ENCODE measurements at places on chromosomes 7 and 10.

DNA sequence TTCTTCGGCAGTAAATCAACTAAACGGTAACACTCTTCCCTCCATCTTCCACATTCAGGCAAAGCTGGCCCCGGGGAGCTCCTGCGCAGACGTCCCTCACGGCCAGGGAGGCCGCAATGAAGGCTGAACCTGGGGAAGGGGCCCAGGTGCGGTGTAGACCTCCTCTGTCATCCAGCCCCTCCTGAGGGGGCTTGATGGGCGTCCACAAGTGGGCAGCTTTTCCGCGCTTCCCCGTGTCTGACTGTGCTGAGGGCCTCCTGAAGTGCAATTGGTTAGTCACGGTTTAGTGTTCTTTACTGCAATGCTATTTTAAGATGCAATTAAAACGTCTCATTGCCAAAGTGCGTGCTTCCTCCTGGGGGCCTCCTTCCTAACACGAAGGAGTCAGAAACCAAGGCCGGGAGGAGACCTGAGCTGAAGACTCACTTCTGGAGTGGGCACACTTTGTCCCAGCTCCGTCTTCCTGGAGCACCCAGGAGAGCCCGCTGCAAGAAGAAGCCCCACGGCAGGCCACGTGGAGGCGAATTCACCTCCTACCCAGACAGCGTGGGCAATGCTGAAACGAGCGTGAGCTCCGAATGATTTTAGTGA lies 173.3 kb downstream of the ELFN1 start:
- no peak for DNase-seq

DNA sequence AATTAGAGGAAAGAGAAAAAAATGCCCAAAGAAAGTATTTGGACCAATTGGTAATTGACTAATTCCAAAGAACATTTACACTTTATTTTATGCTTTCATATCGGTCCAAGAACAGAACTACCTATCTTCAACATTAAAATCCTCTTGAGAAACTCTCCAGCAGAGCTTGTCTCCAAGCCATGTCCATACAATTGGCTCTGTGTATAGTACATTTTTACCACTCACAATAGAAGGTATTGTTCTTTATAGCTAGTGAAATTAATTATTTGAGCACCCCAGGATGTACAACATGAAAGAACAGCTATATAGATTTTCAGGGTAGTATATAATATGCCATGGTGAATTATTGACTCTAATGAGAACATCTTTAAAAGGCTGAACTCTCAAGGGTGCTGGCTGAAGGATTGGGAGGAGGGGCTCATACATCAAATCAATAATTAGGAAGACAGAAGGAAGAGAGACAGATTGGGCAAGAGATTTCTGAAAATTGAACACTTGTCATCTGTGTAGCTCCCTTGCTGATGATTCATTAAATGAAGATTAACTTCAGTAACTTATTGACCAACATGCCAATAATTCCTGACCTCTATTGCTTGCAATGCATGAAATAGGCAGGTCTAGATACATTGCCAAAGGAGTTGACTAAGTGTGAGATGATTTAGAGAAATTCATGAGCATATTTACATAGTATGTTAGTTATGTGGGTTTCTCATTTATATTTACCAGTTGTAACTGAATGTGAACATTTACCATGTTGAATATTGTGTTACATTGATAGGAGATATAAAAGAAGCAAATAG lies 249.7 kb downstream of the MTERF1 start:
- DNase-seq, result no peak

GRCh38 chr7:114648117-114648516 lies 233.5 kb downstream of the FOXP2 start:
- DNase-seq, result no peak

DNA sequence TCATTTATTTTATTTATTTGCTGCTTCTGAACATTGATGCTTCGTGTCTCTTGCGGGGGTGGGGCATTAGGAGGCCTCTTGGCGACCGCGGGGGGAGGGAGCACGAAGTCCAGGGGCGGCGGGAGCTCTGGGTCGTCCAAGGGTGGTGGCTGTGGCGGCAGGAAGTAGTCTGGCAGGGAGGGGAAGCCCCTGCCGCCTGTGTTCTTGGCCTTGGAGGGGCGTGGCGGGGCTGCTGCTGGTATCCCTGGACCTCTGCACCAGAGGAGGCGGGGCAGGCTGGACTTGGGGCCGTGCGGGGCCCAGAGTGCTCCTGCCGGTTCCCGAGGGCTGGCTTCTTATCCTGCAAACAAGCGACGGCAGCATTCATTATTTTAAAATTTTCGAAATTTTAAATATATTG lies 70.5 kb upstream of the ABI1 start:
- no peak for DNase-seq

- DNase-seq, result no peak
Observed at GRCh38 chr7:99766484-99767099, 17.4 kb downstream of the CYP3A4 start.

GRCh38 chr10:77400033-77400432 lies 237.6 kb downstream of the KCNMA1 start:
- DNase-seq, result no peak

DNA sequence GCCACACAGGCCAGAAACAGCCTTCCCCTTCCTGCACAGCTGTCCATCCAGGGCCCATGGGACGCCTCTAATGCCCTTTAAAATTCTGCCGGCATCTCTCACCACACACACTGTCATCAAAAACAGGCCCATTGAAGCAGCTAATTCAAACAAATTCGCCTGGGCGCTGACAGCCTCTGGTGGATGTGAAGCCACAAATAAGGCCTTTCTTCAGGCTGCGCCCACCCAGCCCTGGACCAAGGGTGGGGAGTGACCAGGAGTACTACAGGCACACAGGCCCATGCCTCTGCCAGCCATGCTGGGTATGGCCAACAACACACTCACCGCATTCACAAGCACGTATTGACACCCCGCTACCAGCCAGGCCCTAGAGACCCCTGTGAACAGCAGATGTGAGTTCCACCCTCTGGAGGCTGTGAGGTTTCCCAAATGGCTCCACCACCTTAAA lies 54.6 kb downstream of the SLIT1 start:
- DNase-seq, result no peak

- peak; percentile 34 for DNase-seq
Observed at GRCh38 chr7:28272461-28272877, 91.9 kb upstream of the JAZF1 start.

Measured in CD4-positive, alpha-beta T cell treated with Interleukin-15 for 4 hours (primary cell).